Liver (tissue), 10 donors: ENCODE measurements at places on chromosomes 16 and 17. TPM values are rescaled to one million over a fixed set of nuclear protein-coding genes. Genes with fewer than 3 reads are reported as not detected.

Gene SLC35G6
- total RNA-seq: not detected

Gene SULT1A4
- 4.1 TPM for total RNA-seq

Gene TP53
- 18.4 TPM for total RNA-seq

Gene EPOP
- 0.37 TPM for total RNA-seq

Gene JPT2
- total RNA-seq: 32.6 TPM

Gene STH
- not detected for total RNA-seq

Gene HDAC5
- 18.2 TPM for total RNA-seq

Gene B4GALNT2
- not detected for total RNA-seq

Gene GPRC5B
- 1.7 TPM for total RNA-seq

Gene TRIM47
- total RNA-seq: 15.4 TPM

DNA sequence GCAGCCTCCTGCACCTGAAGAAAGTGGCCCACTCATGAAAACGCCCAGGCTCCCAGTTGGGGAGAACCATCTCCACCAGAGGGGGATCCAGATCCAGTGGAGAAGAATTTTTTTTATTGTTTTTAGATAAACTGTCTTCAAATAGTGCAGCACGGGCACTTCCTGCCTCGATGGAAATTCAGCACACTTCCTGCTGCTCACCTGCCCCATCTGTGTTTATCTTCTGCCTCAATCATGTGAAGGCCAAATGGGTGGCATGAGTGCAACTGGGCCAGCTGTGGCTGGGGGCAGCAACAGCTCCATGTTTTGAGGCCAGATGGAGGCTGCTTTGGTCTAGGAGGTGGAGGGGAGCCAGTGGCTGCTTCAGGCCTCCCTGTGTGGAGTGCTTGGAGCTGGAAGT lies 75.9 kb upstream of the WSB1 start:
- DNase-seq: no peak
- no peaks in the 10 kb centered on the region for H3K4me1 ChIP-seq
- H3K27me3 ChIP-seq: no peaks in the 10 kb centered on the region

GRCh38 chr16:68732741-68733399 lies 4.2 kb upstream of the CDH1 start:
- no peak overlapping the region for H3K27ac ChIP-seq
- H3K36me3 ChIP-seq: no peaks in the 10 kb centered on the region
- no peak for DNase-seq
- no peaks in the 10 kb centered on the region for H3K27me3 ChIP-seq
- H3K4me3 ChIP-seq: no peak overlapping the region

GRCh38 chr16:4283939-4284338 lies 11.1 kb upstream of the TFAP4 start:
- peaks cover 2% of the 10 kb centered on the region for H3K4me1 ChIP-seq
- no peaks in the 10 kb centered on the region for H3K36me3 ChIP-seq
- no peak overlapping the region for H3K4me3 ChIP-seq
- no peak for DNase-seq
- no peaks in the 10 kb centered on the region for H3K27me3 ChIP-seq

DNA sequence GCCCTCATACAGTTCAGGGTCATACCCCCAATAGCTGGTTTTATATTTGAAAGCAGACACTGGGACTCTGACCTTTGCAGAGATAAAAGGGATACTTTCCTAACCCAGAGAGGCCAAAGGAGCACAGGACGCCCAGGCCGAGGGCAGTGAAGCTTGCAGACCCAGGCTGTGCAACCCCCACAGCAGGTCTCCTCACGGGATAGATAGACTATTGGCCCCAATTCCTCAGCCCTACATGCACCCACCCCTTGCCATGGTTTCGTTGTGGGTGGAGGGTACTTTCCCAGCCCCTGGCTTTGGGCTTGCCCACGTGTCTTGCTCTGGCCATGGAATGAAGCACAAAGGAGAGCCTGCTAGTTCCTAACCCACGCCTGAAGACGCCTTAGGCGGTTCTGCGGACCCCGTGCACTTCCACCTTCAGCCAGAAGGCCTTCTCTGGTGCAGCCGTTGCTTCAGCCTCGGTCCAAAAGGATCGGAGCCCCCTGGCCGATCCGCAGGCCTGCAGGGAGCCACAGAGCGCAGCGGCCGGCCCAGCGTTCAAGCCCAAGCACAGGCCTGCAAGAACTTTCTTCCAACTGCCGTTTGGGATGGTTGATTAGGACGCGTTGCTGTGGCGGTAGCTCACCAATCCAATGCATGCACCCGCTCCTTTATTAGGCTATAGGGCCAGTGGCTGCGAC lies 9.8 kb upstream of the BRCA1 start:
- peaks cover 4% of the 10 kb centered on the region for H3K4me1 ChIP-seq
- no peak overlapping the region for H3K27ac ChIP-seq
- H3K4me3 ChIP-seq: no peak overlapping the region

- no peaks in the 10 kb centered on the region for H3K27me3 ChIP-seq
- no peaks in the 10 kb centered on the region for H3K36me3 ChIP-seq
- no peak for DNase-seq
- peaks cover 16% of the 10 kb centered on the region for H3K4me1 ChIP-seq
Measured at GRCh38 chr17:80102664-80103448, 1.5 kb downstream of the GAA start.

GRCh38 chr16:86211800-86212199 lies 298.5 kb upstream of the FOXF1 start:
- H3K27ac ChIP-seq: no peak overlapping the region
- no peak for DNase-seq
- H3K4me1 ChIP-seq: no peaks in the 10 kb centered on the region
- H3K27me3 ChIP-seq: no peaks in the 10 kb centered on the region
- H3K36me3 ChIP-seq: no peaks in the 10 kb centered on the region

GRCh38 chr17:20098314-20098713 lies 89.2 kb downstream of the SPECC1 start:
- DNase-seq: no peak

- H3K36me3 ChIP-seq: no peaks in the 10 kb centered on the region
- no peak overlapping the region for H3K27ac ChIP-seq
- peaks cover 2% of the 10 kb centered on the region for H3K27me3 ChIP-seq
Measured at GRCh38 chr17:1224330-1224729, 44.5 kb upstream of the ABR start.

GRCh38 chr17:44912763-44913544 lies 2.3 kb downstream of the GFAP start:
- DNase-seq: no peak
- no peak overlapping the region for H3K27ac ChIP-seq
- no peaks in the 10 kb centered on the region for H3K4me1 ChIP-seq
- H3K36me3 ChIP-seq: no peaks in the 10 kb centered on the region
- H3K27me3 ChIP-seq: no peaks in the 10 kb centered on the region

GRCh38 chr17:39599004-39599664 lies 8.6 kb downstream of the NEUROD2 start:
- DNase-seq: no peak
- H3K27ac ChIP-seq: no peak overlapping the region
- H3K4me3 ChIP-seq: no peak overlapping the region
- H3K4me1 ChIP-seq: peaks cover 6% of the 10 kb centered on the region
- H3K27me3 ChIP-seq: peaks cover 16% of the 10 kb centered on the region

DNA sequence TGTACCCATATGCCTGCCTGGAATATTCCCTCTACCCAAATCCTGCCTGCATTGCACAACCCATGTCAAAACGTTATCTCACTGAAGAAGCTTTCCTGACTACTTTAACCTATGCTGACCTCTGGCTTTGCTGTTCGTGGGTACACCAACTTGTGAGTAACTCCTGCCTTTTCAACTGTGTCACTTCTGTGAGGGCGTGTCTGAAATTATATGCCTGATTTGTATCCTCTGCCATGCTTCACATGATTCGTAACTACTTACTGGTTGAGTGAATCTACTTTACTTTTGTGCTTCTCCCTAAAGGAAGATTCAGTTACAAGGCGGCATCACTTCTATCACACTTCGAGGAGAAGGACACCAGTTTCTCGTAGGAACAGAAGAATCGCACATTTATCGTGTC lies 33.3 kb upstream of the USP43 start:
- DNase-seq: no peak
- H3K27me3 ChIP-seq: no peaks in the 10 kb centered on the region
- H3K4me1 ChIP-seq: no peaks in the 10 kb centered on the region
- H3K27ac ChIP-seq: no peak overlapping the region

GRCh38 chr16:56742030-56742984 lies 12.4 kb downstream of the NUP93 start:
- H3K27ac ChIP-seq: no peak overlapping the region
- DNase-seq: no peak
- no peaks in the 10 kb centered on the region for H3K36me3 ChIP-seq
- peaks cover 2% of the 10 kb centered on the region for H3K4me1 ChIP-seq

DNA sequence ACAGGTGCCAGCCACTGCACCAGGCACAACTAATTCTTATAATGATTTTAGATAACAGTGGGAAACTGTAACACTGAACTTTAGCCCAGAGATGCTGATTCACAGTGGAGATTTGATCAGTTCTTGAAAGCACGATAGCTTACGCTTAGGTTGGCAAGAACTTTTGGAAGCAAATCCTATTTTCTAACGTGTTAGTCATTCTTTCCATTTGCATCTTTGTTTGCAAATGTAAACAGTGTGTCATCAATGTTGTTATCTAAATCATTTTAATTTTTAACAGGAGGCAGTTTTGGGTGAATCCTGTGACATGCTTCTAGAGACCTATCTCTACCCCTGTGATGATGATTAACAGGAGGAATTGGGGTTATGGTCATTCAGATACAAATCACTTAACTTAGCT lies 35.7 kb upstream of the GNA13 start:
- H3K27me3 ChIP-seq: no peaks in the 10 kb centered on the region
- H3K27ac ChIP-seq: no peak overlapping the region
- no peak for DNase-seq
- H3K36me3 ChIP-seq: no peaks in the 10 kb centered on the region
- H3K4me1 ChIP-seq: no peaks in the 10 kb centered on the region

DNA sequence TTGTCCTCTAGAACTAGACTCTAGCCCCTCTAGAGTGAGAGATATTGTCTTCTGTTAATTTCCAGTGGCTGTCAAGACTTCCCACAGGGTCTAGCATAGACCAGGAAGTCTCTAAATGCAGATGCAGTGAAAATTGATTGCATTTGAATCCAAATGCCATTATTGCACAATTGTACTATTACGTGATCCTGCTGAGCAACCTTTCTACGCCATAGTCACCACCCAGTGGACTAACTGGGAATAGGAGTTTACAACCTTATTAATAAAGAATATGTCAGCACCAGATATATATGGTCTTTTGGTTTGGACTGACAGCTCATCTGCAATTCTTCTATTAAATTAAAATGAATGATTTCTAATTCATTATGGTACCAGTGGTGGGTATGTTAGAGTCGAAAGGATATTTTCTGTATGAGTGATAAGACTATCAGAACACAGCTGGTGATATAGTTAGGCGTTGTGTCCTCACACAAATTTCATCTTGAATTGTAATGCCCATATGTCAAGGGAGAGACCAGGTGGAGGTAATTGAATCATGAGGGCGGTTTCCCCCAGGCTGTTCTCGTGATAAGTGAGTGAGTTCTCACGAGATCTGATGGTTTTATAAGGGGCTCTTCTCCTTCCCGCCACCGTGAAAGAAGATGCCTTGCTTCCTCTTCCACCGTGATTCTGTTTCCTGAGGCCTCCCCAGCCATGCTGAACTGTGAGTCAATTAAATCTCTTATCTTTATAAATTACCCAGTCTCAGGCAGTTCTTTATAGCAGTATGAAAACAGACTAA lies 138.9 kb upstream of the CA10 start:
- H3K4me3 ChIP-seq: no peak overlapping the region
- DNase-seq: no peak
- H3K36me3 ChIP-seq: no peaks in the 10 kb centered on the region

GRCh38 chr17:41722231-41722630 lies 10.1 kb downstream of the GAST start:
- H3K36me3 ChIP-seq: no peaks in the 10 kb centered on the region
- no peak overlapping the region for H3K4me3 ChIP-seq
- no peak overlapping the region for H3K27ac ChIP-seq
- H3K4me1 ChIP-seq: no peaks in the 10 kb centered on the region

DNA sequence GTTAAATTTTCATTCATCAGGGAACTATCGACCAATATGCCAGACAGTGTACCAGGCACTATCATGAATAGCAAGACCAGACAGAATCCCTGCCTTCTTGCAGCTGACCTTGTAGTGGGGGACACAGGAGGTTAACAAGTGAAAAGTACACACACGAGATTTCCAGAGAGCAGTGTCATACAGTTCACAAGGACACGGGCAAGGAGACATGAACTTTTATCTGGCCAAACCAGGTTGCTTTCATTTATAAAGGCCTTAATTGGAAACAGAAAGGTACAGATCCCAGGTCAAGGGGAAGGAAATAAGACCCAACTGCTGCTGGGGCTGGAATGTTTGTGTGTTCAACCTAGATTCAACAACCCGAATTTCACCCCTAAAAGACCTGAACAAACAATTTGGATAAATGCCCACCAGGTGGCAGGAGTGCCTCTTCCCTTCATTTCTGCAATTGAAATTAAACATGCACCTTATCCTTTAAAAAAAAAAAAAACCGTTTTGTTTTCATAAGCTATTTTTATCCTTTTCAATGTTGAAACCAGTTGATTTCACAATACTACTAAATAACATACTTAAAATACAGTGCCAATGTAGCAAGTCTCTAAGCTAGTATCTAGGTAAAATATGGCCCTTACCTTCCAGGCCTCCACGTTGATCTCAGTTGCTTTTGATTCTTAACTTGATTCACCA lies 65.9 kb downstream of the EMP2 start:
- no peaks in the 10 kb centered on the region for H3K36me3 ChIP-seq
- no peaks in the 10 kb centered on the region for H3K27me3 ChIP-seq
- peak; percentile 44 for DNase-seq
- no peak overlapping the region for H3K4me3 ChIP-seq
- H3K4me1 ChIP-seq: peaks cover 8% of the 10 kb centered on the region

- no peak overlapping the region for H3K27ac ChIP-seq
- H3K4me1 ChIP-seq: no peaks in the 10 kb centered on the region
- H3K4me3 ChIP-seq: peak overlapping the region; percentile 6
- DNase-seq: no peak
- H3K27me3 ChIP-seq: no peaks in the 10 kb centered on the region
Measured at GRCh38 chr16:29876594-29877249, 13.7 kb upstream of the CDIPT start.

DNA sequence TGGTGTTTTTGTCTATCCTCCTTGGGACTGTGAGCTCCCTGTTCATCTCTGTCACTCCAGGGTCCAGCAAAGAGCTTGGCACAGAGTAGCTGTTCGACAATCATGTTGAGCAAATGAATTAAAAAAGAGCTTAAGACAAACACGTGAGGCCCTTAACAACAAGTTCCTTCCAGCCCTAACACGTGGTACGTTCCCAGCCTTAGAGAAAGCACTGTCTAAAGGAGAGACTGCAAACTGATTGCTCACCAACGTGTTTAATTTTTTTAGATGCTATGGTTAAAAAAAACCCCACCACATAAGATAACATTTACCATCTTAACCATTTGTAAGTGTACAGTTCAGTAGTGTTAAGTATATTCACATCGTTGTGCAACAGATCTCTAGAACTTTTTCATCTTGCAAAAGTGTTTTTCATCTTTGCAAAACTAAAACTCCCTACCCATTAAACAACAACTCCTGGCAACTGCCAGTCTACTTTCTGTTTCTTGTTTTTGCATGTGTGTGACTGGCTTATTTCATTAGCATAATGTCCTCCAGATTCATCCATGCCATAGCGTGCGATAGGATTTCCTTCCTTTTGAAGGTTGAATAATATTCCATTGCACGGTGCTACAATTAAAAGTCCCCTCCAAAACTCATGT lies 28.2 kb downstream of the LAT start:
- no peak overlapping the region for H3K4me3 ChIP-seq
- H3K27ac ChIP-seq: peak overlapping the region; percentile 33
- H3K4me1 ChIP-seq: no peaks in the 10 kb centered on the region
- no peak for DNase-seq
- no peaks in the 10 kb centered on the region for H3K36me3 ChIP-seq
